Thymus (tissue), 14 donors: ENCODE measurements at places on chromosomes 6 and 20. TPM values are rescaled to one million over a fixed set of nuclear protein-coding genes. Genes with fewer than 3 reads are reported as not detected.

The TMEM244 gene
- polyA plus RNA-seq, result not detected

The DEF6 gene
- polyA plus RNA-seq, result 148 TPM

The KIF25 gene
- 1.5 TPM for polyA plus RNA-seq

The SLC52A3 gene
- polyA plus RNA-seq, result 0.37 TPM

The PCSK2 gene
- 0.18 TPM for polyA plus RNA-seq
